ENCODE measurements at places on chromosomes 3 and 15.

DNA sequence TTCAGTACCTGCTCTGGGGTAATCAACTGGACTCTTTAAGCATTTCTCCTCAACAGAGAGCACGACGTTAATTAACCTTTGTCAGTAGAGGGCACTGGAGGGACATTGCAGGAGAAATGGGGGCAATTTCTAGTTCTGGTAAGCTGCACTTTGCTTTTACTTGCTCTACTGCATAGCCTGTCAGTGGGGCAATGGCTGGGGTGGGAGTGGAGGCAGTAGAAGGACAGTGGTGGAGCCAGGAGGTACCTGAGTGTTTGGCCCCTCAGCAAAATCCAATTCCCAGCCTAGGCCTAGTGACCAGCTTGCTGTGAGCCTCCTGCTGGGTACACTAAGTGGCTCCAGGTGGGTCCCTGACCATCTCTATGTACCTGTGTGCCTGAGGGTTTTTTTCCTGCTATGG, 18.3 kb upstream of the MED12L start:
- DNase-seq = no peak

DNA sequence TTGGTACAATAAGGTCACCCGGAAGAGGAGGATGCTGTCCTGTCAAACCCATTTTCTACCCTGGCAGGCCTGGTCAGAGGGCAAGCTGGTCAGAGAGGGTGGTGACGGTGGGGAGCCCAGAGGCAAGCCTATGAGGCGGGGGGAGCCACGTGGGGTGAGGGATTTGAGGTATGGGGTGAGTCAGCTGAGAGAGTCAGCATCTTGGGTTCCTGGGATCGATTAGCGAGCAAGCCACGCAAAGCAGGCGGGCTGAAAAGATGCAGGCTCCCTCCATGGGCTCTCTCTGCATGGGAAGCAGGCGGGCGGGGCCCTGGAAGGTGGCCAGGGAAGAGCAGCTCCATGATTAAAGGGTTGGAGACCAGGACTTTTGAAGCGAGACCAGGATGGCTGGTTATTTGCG, 48.1 kb downstream of the MAGEF1 start:
- no peak for DNase-seq

- no peak for DNase-seq
Measured at GRCh38 chr3:2096216-2096615, 2.5 kb upstream of the CNTN4 start.

GRCh38 chr3:184409331-184409926, 29.6 kb downstream of the CHRD start:
- DNase-seq = no peak

DNA sequence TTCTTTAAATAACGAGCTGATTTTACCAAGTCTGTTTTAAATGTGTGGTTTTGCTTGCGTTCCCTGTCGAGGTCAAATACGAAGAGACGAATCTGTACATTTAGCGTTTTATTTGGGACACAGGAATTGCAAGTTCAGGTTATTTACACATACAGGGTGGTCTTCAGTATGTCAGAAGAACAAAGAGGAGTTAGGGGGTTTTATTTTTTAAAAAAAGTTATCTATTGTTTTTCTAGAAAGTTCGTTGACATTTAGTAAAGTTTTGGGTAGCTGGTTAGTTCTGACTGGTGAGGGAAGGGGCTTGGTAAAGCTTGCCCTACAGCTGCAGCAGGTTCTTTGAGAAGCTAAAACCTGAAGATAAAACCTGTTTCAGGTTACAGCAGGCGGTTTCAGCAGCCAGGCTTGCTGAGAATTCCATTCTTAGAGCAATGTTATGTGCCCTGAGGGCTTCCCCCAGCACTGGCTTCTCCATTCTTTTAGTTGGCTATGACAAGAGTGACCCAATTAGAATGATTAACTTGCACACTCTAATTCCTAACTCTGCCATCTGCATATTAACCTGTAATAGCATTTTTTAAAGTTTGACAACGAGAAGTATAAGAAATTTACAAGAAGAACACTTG, 815 bp upstream of the ZNF280D start:
- no peak for DNase-seq

- no peak for DNase-seq
Measured at GRCh38 chr15:39471785-39472574, 108.9 kb upstream of the THBS1 start.

DNA sequence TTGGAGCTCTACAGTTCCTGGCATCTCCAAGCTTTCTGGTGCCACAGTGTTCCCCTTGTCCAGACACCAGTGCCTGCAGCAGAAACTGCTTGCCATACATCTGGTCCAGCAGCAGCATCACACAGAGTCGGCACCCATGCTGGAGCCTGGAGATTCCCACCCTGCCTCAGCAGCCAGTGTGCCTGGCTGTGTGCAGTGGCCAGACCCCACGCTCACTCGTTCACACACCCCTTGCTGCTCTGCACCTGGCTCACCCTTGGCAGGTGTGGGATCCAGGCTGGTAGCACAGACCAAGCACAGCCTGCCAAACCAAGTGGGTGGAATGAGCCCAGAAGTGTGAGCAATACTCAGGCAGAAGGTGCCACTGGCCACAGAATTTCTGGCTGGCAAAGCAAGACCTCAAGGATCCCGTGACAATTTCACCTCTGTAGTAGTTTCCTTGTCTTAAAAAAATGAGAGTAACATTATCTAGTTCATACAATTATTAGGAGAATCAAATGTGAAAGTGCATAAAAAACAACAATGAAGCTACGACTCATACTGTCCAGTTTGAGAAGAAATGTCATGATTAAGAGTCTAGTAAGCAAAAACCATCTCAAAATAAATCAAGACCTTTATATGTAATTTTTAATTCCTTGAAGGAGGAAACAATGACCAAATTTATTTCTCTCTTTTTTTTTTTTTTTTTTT, 22.9 kb upstream of the ZBED2 start:
- no peak for DNase-seq

DNA sequence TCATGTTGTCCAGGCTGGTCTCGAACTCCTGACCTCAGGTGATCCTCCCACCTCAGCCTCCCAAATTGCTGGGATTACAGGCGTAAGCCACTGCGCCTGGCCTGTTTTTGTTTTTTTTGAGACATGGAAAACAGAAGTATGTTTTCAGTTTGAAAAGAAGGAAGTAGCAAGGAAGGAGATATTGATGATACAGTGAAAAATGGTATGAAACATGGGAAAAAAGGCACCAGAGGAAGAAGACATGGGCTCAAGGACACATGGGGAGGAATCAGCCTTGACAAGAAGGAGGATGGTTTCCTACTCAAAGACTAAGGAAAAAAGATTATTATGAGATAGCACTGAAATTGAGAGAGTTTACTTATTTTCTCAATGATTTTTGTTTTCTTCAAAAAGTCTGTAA, 30.7 kb downstream of the FMN1 start:
- DNase-seq = no peak

GRCh38 chr3:11465744-11466616, 177.7 kb downstream of the VGLL4 start:
- DNase-seq = no peak

DNA sequence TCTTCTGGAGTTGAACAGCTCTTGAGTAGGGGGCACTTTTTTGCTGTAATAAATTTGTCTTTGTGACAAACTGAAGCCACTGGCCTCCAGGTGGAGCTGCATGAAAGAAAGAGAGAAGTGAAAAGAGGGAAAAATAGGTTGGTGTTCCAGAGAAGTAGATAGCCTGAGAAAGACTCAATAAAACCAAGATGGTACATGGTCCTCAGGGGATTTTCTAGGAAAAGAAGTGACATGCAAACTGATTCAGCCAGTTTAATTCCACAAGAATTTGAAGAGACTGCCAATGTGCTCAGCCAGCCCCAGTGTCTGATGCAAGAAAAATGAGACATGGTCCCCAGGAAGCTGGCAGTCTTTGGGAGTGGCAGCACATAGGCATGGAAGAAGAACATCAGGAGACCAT, 152.7 kb downstream of the CD47 start:
- no peak for DNase-seq

DNA sequence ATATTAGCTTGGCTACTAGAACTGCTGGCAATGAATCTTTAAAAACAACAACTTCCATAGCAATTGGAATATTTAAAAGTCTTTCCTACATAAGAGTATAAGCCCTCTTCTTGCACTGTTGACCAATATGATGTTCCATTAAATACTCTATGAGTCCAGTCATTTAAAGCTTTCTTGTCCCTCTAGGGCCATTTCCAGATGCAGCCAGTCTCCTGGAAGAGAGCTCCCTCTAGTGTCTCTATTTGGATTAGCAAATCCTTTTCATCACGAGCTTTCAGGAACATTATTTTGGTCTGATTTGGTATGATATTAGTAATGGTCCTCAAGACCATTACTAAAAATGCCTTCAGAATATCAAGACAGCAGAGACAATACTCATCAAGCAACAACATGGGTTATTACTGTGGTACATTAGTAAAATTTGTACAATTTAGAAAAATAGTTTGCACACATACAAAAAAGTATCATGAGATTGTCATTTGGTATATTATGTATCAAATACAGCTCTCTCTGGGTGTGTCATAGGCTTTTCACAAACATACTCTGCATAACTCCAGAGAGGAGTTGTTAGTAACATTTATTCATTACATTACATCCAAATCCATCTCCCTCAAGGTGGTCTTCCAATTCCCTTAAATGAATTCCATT, 101.3 kb downstream of the DPH6 start:
- DNase-seq = no peak

GRCh38 chr15:41513506-41514227, at the start of gene LTK:
TSS of gene LTK (minus strand) at chr15:41513827. CDS start at chr15:41513709, 118 bp downstream.
- no peak for DNase-seq

DNA sequence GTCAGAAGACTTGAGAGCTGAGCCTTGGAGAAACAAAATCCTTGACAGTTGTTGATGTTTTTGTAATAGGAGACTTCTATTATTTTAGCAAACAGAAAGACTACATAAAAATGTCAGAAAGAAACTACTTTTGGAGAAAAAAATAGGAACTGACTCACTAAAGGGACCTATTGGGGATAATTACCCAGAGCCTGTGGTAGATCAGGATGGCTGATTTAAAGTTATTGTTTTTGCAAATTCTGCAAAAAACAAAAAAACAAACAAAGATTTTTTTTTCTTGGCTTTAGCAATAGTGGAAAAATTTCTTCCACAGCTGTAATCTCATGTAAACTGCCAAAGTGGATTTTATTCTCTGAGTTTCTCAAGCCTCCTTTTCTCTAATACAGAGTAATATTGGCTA, 101.5 kb upstream of the SATB1 start:
- DNase-seq = no peak

DNA sequence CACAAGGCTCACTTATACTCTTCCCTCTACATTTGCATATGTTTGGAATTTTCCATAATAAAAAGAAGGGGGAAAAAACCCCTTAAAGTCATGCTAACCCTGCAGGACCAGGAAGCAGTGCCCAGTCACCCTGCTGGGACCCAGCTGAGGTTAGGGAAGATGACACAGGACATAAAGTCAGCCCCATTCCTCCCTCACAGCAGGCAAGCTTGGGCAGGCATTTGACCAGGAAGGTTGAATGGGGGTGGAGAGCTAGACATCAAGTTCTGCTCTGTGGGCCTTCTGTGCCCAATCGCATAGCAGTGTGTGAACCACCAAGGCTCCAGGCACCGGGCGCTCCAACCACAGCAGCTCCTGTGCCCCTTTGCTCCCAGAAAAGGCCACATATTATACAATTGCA, 7.1 kb upstream of the HDAC11 start:
- no peak for DNase-seq

DNA sequence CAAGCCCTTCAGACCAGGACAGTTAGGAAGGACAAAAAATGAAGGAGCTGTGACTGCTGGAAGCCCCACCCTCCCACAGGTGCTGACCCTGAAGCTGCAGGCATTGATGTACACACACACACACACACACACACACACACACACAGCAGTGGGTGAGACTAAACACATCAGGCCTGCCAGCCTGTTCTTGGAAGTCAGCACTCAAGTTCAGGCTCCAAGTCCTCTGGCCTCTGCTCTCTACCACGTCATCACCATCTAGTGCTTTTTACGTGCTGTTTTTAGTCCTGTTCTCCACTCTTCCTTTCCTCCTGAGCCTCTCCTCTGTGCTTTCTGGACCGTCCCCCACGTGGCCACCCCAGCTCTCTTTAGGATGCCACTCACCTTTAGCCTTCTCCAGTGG, 5.4 kb upstream of the KBTBD12 start:
- DNase-seq = no peak

DNA sequence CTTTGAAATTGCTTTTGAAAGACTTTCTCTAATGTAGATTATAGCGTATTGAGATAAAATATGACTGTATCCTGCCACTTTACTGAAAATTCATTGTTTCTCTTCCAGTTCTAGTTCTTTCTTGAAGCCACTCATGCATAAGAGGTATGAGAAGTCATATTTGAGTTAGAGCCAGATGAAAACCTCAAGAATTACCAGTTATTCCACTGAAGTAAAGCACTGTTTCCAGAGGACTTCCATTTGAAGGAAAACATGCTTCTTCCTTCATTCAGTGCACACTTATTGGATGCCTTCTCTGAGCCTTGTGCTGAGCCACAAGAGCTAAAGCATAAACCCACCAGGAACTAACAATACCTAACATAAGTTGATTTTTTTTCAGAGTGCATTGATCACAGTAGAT, 513.4 kb downstream of the ZNF385D start:
- DNase-seq = no peak

DNA sequence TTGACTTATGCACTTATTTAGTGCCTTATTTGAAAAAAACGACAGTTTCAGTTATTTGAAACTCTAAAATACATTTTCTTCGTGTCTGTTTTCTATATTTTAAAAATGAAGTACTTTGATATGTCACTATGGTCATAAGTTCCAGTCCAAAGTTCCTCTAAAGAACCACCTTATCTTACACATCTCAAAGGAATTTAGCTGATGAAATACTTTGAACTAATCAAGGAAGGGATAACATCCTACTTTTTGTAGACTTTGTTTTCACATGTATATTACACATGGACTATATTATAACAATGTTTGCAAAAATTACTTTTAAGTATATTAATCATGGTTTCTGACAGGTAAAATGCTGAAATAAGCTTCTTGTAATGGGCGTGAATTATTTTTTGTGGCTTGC, 265.8 kb upstream of the ZNF717 start:
- DNase-seq = no peak

- DNase-seq = no peak
Measured at GRCh38 chr15:67957435-67958132, 96.5 kb upstream of the PIAS1 start.
